ENCODE measurements at places on chromosomes 3 and 15.

DNA sequence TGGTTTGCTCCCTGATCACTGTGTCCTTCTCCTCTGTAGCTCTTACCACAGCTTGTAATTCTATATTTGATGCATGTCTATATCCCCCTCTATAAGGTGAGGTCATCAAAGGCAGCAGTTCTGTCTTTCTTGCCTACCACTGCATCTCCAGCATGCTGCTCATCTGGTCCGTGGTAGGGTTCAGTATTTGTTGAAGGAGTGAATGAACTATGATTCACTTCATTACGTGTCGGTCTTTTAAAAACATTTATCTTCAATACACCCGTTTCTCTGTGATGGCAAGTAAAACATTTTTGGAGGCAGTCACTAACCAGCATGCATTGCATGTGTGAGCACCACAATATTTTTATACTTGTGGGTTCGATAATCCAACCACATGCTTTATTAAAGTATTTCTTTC is 27.6 kb downstream of the CHST14 start:
- no peak for DNase-seq

DNA sequence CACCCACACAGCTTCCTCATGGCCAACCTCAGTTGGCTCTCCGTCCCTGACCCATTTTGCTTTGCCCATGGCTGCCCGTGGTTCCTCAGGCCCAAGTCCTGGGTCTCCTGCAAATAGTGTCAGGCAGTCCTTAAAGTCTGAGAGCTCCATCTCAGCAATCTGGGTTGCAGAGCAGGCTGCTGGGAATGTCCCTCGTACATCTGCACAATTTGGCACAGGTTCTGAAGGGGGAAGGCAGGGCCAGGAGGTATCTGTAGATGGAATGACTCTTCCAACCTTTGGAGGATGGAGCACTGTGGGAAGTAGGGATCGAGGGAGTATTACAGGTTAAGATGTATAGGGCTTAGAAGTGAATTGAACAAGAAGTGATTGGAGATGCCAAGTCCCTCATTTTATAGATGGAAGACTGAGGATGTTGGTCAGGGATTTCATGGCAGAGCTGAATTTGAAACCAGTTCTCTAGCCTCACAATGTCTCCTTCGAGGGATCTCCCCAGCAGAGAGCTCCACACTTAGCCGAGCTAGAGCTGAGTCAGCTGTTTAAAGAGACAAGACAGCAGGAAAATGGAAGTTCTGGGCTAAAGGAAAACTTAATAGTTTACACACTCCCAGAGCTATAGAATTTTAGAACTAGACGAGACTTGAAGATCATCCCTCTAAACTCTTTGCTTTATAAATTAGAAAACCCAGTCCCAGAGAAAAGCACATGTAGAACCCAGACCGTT is 9.2 kb downstream of the CKMT1A start:
- DNase-seq, result no peak

- no peak for DNase-seq
Measured at GRCh38 chr15:38605744-38606143, 41.1 kb upstream of the RASGRP1 start.

DNA sequence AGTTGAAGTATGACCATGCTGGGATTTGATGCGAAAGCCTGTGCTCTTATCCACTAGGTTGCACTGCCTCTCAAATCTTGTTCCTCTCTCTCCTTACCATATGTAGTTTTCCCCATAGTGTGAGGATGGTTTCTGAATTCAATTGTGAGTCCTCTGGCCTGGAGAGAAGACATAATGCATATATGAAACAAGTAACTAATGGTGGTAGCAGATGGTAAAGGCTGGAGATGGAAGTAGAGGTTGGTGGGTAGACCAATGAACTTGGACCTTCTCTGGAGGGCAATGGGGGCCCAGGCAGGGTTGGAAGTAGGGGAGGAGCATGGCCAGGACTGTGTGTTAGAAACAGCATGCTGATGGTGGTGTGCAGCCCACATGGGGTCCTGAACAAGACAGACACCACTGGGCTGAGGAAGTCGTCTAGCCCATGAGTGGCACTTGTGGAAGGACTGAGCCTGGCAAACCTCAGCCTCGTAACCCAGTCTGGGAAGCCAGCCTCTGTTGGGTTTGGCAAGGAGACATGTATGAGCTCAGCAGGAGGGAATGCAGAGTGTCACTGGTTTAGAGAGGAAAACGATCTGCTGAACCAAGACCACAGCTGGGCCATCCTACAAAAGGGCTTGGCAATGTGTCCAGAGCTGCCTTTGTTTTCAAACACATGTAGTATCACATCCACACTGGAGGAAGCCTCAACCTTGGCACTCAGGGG is 18.5 kb upstream of the LMCD1 start:
- peak; percentile 26 for DNase-seq

GRCh38 chr3:31550452-31551251 is 17.9 kb downstream of the STT3B start:
- DNase-seq, result no peak

- no peak for DNase-seq
Measured at GRCh38 chr15:35064576-35065190, 20.4 kb downstream of the NANOGP8 start.

GRCh38 chr3:196169836-196170240 is 41.4 kb downstream of the ZDHHC19 start:
- no peak for DNase-seq

DNA sequence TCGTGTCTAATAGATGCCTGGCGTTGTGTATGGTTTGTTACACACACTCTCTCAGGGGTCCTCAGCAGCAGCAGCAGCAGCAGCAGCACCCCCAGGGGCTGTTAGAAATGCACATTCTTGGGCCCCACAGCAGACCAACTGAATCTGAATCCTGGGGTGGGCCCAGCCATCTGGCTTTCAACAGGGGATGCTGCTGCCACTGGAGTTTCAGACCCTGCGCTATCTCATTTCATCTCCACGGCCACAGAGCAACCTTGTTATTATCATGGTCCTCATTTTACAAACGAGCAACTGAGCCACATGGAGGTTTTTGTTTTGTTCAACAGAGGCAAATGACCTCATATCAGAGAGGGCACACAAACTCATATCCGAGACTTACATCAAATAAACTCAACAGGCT is 47.7 kb downstream of the MGLL start:
- no peak for DNase-seq

DNA sequence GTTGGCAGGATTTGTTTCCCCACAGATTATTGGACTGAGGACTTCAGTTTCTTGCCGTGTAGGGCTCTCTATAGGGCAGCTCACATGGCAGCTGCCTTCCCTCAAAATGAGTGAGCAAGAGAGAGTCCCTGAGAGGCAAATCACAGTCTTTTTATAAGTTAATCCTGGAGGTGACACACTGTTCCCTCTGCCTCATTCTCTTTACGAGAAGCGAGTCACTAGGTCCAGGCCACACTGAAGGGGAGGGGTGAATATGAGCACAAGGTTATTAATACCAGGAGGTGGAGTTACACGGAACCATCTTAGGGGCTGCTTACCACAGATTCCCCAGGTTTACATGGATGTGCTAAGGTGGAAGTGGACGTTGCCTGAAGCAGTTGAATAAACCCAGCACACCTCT is 77.0 kb downstream of the LPP start:
- DNase-seq, result no peak

DNA sequence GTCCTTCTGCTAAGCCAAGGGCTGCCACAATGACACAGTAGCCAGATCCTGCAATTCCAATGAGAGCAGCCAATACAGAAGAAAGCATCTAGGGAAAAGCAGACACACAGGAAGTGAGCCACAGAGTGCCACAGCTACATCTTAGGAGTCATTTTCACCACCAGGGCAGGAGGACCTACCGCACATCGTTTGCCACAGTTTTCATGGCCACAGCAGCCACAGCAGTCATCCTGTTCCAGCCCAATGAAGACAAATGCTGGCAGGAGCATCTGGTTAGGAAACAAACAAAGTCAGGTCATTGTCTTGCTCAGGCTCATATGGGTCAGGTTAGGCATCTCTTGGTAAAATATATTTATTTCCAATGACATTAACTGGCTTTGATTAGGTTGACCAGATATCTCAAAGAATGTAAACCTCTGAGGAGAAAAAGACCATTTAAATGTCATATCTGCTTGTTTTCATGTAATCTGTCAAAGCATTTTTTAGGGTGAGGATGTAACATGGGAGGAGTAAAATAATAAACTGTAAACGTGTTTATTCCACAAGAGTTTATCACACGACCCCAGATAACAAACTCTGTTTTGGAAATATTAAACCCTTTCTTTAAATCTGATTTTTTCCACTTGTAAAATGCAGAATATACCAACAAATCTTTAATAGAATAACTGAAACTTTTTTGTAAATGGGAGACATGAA is 1.8 kb downstream of the TM4SF1 start:
- no peak for DNase-seq

- peak; percentile 29 for DNase-seq
Measured at GRCh38 chr3:183188895-183189462, 26.4 kb upstream of the LAMP3 start.

DNA sequence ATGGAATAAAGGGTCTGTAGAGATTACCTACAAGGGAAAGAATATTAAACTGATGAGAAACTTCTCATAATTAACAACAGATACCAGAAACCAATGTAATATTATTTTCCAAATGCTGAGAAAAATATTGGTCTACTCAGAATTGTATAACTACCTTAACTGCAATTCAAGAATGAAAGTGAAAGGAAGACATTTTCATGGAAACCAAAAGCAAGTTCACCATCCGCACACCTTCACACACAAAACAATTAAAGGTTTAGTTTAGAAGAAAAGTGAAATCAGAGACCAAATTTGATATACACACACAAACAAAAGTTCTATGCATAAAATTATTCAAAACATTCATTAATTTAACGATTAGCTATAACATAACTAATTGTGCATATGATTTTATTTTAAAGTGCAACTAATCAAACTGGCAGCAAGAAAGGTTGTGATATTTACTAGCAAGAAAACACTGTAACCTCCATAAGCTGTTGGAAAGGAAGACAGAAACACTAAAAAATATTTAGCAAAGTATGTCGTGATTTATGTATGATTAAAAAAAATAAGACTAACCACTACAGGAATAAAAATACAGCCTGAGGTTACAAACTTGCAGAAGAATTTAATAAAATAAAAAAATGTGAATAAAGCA is 395.5 kb downstream of the FGF12 start:
- no peak for DNase-seq

GRCh38 chr3:158722108-158722507 is 10.1 kb downstream of the RARRES1 start:
- DNase-seq, result no peak

DNA sequence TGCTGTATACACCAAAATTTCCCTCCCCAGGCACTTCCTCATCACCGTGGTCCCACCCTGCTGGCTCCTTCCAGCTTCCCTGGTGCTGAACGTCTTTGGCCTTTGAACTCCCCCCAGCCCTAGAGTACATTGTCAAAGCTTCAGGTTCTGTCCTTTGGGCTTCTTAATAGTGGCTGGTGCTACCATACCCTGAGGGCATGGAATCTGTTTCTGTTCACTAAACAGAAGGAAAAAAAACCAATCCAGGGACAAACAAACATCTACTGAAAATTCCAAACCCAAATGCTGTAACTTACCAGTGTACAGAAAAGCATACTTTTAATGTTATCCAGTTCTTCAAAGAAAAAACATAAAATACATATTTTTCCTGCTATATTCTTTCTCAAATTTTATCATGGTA is 148.7 kb downstream of the MYLK start:
- no peak for DNase-seq

DNA sequence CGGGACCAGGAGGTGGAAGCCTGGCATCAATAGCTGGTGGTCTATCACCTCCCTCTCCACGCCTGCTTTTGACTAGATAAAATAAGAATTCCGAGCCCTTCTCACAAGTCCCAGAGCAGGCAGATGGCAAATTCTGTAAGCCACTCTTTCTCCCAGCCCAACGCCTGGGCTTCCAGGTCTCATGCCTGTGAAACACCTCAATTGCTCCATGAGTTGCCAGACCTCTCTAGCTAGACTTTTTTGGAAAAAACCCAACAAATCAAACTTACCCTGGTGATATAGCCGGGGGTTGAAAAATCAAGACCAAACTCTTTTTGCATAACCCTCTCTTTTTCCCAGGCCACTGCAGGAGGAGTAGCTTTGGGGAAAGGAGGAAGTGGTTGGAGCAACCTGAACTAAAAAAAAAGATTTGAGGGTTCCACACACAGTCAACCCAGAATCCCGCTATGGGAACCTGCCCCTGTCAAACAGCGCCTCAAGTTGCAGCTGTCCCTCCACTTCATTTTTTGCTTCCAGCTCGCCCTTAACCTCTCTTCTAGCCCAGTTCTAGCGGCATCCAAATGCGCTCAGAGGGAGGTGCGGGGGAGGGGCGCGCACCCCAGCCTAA is 7.0 kb downstream of the BHLHE40 start:
- DNase-seq, result no peak

GRCh38 chr3:56998076-56998529 is 62.4 kb upstream of the SPATA12 start:
- DNase-seq, result no peak

DNA sequence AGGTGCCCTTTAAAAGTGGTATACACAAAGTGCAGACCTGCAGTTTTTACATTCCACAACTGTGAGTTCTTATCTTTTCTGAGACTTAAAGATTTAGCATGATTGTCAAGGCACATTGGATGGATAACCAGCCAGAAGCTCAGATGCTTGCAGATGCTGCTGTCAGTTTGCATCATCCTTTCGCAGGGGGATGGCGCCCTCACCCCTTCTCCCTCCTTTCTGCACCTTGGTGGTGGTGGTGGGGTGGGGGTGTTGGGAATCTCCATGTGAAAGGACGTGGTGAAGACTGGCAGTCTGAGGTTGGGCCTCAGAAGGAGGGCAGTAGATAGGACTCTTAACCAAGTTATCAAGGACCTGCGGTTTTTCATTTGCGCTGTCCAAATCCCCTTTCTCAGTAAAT is 309.6 kb upstream of the SEMA6D start:
- no peak for DNase-seq

DNA sequence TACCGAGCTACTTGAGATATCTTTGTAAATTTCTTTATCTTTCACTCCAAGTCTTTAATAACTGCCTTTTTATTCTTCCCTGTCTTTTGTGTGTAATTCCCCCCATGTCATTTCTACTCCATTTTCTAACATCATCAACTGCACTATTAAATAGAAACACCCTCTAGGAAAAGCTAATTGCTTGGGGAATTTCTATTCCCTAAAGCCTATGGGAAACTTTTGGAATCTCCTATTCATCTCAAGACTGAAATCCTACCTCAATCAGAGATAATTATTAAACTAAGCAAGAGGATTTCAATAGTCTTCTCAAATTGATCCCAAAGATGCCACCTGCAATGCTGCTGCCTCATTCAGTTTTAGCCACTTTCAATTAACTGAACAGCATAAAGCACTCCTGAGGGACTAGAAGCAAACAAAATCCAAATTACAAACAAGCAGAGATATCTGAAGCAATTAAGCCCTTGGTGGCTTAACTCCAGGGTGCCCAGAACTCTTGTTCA is 598.7 kb downstream of the IGSF11 start:
- DNase-seq, result no peak

- no peak for DNase-seq
Measured at GRCh38 chr15:69857686-69858391, 239.9 kb downstream of the TLE3 start.

- no peak for DNase-seq
Measured at GRCh38 chr15:48766196-48766595, 44.7 kb downstream of the CEP152 start.

- DNase-seq, result no peak
Measured at GRCh38 chr15:48834756-48835155, 23.9 kb upstream of the CEP152 start.
